Aorta (tissue), 5 donors: ENCODE measurements at places on chromosomes 12 and 14. TPM values are rescaled to one million over a fixed set of nuclear protein-coding genes. Genes with fewer than 3 reads are reported as not detected.

Gene PMEL
- total RNA-seq = 2.0 TPM

Gene OR6C2
- not detected for total RNA-seq

Gene ACOT4
- 0.39 TPM for total RNA-seq

Gene ENDOU
- 0.29 TPM for total RNA-seq

Gene KERA
- total RNA-seq = not detected

GRCh38 chr12:120249875-120250795 lies 15.4 kb downstream of the PXN start:
- peak; percentile 88 for DNase-seq

DNA sequence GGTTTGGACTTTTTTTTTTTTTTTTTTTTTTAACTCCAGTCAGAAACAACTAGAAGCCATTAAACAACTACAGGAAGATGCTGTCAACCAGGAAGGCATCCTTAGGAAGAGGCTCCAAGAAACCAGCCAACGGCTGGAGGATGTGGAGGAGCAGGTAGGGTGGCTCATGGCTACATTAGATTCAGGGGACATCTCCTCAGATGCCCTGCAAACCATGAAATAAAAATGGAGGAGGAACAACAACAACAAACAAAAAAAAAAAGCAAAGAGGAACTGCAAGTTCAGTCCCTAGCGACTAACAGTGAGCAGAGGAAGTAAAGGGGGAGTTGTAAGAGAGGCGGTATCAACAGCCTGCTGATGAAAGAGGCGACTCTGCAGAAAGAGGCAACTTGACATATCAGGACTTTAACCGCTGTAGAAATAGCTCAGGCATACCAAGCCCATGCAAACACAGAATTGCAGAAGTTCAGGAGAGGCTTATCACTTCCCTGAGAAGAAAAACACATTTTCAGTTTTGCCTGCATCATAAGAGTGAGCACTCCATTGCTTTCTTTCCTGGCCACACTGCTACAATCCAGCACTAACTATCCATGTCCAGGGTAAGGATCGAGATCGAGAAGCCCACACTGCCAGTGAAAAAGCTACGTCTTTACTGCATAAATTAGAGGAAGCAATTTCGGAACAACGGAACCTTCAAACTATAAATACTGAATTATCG lies 103.5 kb upstream of the BCAT1 start:
- no peak for DNase-seq

DNA sequence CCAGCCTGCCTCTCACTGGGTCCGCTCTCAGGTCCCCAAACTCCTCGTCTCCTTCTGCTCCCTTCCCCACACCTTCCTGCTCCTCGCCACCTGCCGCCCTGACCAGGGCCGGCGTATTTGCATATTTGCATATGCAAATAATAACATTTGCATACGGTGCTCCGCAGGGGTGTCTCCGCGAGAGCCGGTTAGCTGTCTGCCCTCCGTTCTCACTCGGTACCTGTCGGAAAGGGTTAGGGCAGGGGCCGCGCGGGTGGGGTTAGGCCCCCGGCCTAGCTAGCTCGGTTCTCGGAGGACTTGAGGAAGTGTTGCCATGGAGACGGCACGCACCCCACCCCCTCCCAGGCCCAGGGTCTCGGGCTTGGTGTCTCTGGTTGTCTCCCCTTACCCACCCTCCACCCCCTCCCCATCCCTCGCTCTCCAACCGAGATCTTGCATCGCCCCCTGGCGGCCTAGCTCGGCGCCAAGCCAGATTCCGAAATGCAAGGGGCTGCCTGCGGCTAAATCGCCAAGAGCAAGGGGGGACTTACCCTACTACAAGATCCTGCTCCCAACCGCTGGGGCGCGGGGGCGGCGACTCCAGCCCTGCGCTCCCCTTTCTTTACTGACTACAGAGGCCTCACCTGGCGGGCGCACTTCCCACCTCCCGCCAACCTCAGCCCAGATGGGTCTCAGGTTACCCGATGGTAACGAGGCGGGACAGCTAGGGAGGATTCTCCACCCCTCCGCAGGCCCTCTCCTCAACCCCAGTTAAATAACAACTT lies 8.1 kb downstream of the STAC3 start:
- DNase-seq = no peak

DNA sequence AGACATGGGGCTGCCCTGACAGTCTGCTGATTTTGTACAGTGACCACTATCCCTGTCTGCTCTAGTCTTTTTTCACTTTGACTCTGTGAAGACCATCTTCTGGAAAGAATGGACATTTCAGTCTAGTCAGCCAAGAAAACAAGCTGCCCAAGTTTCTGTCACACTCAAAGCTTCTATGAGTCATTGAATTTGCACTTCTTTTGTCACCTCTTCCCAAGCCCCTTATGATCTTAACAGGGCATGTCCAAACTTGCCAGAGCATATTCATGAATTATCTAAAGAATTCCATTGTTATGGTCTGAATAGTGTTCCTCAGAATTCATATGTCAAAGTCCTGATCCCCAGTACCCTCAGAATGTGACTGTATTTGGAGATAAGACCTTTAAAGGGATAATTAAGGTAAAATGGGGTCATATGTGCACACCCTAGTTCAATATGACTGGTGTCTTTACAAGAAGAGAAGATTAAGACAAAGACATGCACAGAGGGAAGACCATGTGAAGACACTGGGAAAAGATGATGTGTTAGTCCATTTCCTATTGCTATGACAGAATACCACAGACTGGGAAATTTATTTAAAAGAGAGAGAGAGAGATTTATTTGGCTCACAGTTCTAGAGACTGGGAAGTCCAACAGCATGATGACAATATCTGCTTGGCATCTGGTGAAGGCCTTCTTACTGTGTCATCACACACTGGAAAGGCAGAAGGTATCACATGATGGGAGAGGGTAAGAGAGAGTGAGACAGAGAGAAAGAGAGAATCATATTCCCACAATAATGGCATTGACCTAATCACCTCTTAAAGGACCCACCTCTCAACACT lies 242.6 kb downstream of the BTG1 start:
- DNase-seq = no peak

DNA sequence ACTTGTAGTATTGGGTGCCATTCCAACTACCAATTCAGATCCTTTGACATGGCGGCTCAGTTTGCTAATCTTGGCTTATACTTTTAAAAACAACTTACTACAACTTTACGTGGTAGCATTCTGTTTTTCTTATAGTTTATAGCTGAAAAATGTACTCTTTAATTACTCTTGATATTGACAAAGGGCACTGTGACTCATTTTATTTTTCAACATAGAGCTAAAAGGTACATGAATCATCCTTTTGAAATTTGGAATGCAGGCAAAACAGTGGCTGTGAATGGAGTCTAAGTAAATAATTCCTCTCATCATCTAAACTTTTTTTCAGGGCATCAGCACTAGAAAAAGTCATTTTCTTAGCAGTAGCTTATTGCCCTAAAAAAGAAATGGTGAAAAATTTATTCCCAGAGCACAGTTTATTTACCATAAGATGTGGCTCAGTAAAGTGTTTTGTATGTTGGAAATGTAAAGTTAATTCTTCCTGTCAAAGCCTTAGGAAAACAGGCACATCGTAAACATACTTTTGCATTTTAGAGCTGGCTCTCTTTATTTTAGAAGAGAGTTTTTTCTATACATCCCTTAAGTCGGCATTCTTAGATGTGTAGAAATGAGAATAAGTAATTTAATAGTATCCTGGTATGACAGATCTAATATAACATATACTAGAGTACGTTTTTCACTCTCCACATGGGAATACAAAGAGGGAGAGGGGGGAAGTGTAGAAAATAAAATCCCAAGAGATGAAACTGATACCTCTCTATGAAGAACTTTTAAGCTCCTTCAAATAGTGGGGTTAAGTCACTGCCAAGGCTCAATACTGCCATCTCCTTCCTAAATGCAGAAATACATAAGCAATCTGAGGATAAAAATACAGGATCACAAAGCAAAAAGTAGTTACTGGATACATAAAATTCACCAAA lies 55.2 kb downstream of the SLC25A21 start:
- no peak for DNase-seq

- peak; percentile 83 for DNase-seq
Observed at GRCh38 chr12:111773801-111774551, 7.2 kb downstream of the ALDH2 start.

- no peak for DNase-seq
Observed at GRCh38 chr12:7869137-7869536, 3.6 kb downstream of the SLC2A14 start.

- no peak for DNase-seq
Observed at GRCh38 chr12:106495354-106495965, 87.3 kb upstream of the RFX4 start.
